ENCODE measurements at places on chromosomes 7 and 10. TPM values are rescaled to one million over a fixed set of nuclear protein-coding genes. Genes with fewer than 3 reads are reported as not detected.

Gene HMX3
- not detected for total RNA-seq

Gene SUN3
- not detected for total RNA-seq

GRCh38 chr10:108755646-108756045 lies 1167.7 kb downstream of the XPNPEP1 start:
- no peak for DNase-seq

- no peak for DNase-seq
Observed at GRCh38 chr10:86023336-86023735, 343.3 kb downstream of the GRID1 start.

- DNase-seq: peak; percentile 9
Observed at GRCh38 chr7:24700521-24701260, 56.6 kb downstream of the GSDME start.

DNA sequence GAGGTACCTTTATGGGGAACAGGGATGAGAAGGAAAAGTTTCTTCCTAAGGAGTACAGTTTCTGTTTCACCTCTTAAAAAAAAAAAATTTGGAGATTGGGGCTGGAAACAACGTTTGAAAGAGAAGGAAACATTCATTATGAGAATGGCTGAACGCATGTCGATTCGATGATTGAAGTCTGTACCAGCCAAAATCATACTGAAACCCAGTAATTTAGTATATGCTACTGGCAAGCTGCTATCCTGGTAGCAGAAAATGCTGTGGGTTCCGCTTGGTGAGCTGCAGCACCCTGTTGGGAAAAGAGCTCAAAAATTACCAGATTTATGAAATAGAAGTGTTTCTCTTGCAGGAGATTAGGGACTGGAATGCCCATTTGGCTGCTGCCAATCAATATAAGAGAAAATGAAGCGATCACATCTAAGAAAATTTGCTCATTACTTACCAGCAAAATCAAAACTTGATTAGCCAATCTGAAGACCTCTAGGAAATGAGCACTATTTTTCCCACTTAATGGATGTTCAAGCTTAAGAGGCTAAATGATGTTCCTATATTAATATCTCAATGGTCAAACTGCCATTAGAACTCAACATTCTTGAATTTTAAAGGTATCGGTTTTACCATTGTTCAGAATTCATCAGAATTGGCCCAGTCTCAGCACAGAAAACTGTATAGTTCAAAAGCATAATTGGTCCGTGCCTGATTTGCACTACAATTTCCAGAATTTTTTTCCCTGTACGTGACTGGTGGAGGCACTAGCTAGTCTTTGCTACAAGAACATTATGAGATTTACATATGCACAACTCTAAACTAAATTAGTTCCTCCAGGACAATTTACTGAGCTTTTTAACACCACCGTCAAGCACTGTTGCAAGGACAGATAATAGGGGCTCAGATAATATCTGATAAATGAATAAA lies 1.2 kb upstream of the ITGB1 start:
- no peak for DNase-seq

DNA sequence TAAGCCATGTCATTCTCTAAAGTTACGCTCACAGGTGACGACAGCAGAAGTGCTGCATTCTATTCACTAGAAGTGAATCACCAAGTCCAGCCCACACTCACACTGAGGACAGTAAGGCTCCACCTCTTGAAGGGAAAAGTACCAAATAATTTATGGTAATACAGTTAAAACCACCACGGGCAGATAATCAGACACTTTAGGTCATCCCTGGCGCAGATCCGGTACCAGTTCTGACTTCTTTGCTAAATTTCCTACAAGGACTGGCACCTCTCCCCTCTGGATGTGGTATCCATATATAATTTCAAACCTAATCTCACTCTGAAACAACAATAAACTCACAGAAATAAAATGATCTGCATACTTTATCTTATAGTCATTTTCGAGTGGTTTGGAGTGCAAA lies 954.7 kb upstream of the GHITM start:
- DNase-seq: no peak

Gene CDHR1
- total RNA-seq: 2.5 TPM

DNA sequence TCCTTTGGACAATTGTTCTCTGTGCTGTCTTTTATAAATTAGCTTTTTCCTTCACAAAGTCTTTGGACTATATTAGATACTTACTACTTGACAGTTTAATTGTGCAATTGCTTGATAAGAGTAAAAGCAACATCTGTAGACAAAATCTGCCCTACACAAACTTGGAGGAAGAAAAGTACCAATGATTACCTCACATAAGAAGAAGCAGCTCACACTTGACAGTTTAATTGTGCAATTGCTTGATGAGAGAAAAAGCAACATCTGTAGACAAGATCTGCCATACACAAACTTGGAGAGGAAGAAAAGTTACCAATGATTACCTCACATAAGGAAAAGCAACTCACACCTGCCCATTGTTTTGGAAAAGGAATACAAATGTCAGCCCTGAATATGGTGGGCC lies 17.1 kb upstream of the SCIN start:
- DNase-seq: no peak

DNA sequence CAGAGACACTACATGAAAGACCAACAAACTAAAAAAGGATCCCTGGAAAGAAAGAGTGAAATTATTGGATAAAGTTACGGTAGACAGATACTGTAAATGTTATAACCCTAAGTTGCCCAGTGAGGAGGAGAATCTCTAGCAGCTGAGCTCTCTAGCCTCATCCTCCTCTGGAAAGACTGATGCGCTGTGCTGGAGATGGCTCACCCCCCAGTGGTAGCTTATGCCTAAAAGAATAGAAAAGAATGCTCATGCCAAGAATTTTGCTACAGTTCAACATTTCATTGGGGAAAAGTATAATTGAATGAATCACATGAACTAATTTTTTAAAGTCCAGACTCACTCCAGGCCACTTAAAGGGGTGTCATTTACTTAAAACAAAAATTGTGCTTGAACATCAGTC lies 50.8 kb upstream of the RNF32 start:
- DNase-seq: no peak

DNA sequence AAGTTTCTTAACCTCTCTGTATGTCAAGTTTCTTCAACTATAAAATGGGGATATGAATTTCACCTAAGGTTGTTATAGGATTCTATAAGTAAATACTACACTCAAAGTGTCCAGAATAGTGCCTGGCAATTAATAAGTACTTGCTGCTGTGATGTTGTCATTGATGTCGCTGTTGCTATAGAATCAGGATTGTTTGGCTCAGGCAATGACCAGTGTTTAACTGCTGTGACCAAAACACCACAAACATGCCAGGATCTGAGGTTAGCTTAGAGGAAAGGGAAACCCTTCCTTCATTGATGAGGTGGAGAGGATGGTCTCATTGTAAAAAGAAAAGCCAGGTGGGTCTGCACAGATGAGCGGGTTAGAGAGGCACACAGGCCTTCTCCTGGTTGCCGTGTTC lies 223.1 kb upstream of the INHBA start:
- DNase-seq: no peak

DNA sequence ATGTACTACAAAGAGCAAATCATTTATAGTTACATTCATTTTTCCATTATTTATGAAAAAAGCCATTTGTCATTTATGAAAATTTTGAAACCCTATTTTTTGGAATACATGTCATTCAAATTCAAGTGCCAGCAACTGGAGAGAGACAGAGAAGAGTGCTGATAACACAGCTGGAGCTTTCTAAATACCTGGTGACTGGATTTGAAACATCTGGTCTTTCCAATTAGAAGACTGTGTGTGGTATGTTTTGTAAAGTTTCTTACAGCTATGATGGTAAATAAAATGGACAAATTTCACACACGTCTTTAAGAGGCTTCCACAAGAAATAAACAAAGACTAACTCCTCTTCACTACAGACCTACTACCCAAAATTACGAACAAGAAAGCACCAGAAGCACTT lies 56.8 kb downstream of the CHCHD3 start:
- DNase-seq: no peak

DNA sequence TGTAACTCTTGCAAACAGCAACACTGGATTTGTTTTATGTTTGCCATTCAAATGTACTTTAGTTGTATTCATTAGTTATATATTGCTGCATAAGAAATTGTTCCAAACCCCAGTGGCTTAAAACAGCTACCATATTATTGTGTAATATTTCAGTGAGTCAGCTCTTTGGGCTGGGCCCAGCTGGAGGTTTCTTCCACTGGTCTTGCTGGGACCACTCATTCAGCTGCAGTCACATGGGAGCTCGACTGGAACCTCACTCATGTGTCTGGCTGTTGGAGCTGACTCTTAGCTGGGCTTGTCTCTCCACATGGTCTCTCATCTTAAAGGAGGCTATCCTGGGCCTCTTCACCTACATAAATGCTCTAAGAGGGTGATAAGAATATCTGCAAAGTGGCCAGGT lies 23.2 kb upstream of the PIP4K2A start:
- DNase-seq: no peak

Gene C1QL3
- total RNA-seq: not detected

GRCh38 chr7:132609906-132610520 lies 33.7 kb upstream of the PLXNA4 start:
- DNase-seq: no peak

DNA sequence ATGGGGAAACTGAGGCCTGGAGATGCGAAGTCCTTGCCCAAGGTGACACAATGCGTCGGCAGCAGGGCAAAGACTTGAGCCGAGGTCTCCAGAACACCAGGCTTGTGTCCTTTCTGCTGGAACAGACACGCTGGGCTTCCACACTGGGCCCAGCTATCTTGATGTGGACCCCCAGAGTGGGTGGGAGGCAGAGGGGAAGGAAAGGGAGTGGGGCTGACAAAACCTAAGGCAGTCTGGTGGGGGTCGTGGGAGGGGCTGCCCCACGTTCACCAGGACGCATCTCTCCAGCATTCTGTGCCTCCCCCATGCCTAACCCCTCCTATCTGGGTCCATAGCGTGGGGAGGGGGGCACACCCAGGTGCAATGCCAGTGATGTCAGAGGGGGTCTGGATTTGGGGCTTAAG lies 38.1 kb downstream of the PPIF start:
- peak; percentile 35 for DNase-seq

Gene NKX1-2
- not detected for total RNA-seq

DNA sequence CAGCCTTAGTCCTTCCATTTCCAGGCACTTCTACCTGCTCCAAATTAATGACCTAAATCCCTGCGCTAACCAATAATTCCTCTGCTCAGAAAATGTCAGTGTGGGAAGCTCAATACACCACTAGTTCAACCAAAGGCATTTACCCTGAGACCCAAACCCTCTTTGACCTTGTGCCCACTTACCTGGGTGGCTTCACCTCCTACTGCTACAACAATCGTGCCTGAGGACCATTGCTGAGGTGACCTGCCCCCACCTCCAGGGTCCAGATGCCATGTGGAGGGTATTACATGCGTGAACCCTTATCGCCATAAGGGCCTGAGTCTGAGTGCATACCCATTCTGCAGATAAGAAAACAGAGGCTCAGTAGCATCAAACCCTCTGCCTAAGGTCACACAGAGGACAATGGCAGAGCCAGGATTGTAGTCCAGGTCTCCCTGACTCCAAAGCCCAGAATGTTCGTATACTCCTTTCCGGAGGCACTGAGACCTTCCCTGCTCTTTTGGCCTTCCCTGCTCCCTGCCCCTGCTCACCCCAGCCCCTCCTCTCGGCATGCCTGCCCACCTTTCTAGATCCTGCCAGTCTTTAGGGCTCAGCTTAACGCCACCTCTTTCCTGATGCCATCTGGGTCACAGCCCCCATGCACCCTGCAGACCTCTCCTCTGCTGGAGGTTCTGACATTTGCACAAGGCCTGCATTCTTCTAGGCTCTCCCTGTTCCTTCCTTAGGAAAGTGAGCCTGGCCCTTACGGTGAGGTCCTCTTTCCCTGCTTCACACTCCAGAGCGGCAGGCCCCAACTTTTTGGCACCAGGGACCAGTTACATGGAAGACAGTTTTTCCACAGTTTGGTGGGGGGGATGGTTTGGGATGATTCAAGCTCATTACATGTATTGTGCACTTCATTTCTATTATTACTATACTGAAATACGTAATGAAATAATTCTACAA lies 94.9 kb downstream of the CHST15 start:
- DNase-seq: no peak

DNA sequence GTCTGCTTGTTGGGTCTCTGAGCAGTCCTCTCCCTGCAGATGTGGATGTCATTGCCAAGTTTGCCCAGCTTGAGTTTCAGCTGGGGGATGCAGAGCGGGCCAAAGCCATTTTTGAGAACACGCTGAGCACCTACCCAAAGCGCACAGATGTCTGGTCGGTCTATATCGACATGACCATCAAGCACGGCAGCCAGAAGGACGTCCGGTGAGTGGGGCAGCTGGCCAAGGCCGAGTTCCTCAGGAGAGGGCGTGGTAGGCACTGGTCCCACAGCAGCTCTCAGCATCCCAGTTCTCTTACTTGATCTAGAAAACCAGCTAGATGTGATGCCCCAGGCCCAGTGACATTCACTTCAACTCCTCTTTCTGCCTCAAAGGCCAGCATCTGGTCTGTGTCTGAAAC lies 7.7 kb downstream of the CALHM2 start:
- DNase-seq: no peak

Gene ZNF716
- not detected for total RNA-seq

Gene TAS2R5
- total RNA-seq: 1.8 TPM

DNA sequence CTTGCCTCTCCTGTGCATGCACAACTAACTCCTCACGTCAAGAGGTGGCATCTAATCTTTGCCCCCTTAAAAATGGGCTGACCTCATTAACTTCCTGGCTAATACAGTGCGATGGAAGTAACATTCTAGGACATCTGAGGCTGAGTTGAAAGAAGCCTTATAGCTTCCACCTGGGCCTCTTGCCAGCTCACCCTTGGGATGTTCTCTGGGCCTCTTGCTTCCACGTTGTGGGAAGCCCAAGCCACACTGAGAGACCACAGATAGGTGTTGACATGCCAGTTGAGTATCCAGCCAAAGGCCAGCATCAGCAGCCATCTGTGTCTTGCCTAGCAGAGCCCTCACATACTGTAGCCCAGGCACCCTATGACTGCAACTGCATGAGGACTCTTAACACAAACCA lies 60.8 kb upstream of the GDF10 start:
- DNase-seq: peak; percentile 20

- no peak for DNase-seq
Observed at GRCh38 chr10:5776881-5777197, 36.4 kb downstream of the GDI2 start.

Gene THSD7A
- 8.7 TPM for total RNA-seq

- DNase-seq: no peak
Observed at GRCh38 chr10:94902570-94902969, 35.9 kb upstream of the CYP2C9 start.

GRCh38 chr7:88395715-88396114 lies 89.0 kb upstream of the STEAP4 start:
- DNase-seq: no peak

Gene CELF2
- 118 TPM for total RNA-seq

- no peak for DNase-seq
Observed at GRCh38 chr7:136884492-136884891, 16.0 kb downstream of the CHRM2 start.

- DNase-seq: no peak
Observed at GRCh38 chr10:126569513-126570244, 100.8 kb downstream of the C10orf90 start.

Gene TRIM50
- total RNA-seq: 0.32 TPM

- DNase-seq: no peak
Observed at GRCh38 chr10:76882245-76882644, 755.4 kb downstream of the KCNMA1 start.

Gene LBX1
- not detected for total RNA-seq

- DNase-seq: peak; percentile 72
Observed at GRCh38 chr10:98259606-98260315, 8.2 kb downstream of the LOXL4 start.

All from spleen (tissue), 13 donors.